Nucleus accumbens (tissue), 56 donors: ENCODE measurements at places on chromosomes 7 and 10.

DNA sequence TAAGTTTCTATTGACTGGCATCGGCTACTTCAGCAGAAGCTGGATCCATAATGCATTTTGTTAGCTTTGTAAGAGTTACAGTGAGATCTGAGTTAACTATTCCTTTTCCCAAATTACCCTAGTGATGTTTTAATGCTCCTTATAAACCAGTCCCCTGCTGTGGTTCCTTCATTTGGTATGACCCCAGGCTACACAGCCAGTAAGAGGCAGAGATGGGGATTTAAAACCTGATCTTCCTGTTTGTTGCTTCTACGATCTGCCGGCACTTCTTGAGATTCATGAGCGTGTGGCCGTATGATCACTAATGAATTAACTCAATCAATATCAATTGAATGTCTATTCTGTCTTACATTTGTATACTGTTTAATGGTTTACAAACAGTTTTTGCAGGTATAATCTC lies 86.1 kb downstream of the CACNB2 start:
- DNase-seq: no peak

- DNase-seq: no peak
Measured at GRCh38 chr10:120511165-120511564, 54.1 kb downstream of the PLPP4 start.

GRCh38 chr7:144818511-144818910 lies 17.3 kb downstream of the TPK1 start:
- no peak for DNase-seq

- no peak for DNase-seq
Measured at GRCh38 chr7:141619745-141620144, 68.5 kb downstream of the AGK start.

- no peak for DNase-seq
Measured at GRCh38 chr10:79149662-79150443, 81.1 kb downstream of the ZMIZ1 start.

DNA sequence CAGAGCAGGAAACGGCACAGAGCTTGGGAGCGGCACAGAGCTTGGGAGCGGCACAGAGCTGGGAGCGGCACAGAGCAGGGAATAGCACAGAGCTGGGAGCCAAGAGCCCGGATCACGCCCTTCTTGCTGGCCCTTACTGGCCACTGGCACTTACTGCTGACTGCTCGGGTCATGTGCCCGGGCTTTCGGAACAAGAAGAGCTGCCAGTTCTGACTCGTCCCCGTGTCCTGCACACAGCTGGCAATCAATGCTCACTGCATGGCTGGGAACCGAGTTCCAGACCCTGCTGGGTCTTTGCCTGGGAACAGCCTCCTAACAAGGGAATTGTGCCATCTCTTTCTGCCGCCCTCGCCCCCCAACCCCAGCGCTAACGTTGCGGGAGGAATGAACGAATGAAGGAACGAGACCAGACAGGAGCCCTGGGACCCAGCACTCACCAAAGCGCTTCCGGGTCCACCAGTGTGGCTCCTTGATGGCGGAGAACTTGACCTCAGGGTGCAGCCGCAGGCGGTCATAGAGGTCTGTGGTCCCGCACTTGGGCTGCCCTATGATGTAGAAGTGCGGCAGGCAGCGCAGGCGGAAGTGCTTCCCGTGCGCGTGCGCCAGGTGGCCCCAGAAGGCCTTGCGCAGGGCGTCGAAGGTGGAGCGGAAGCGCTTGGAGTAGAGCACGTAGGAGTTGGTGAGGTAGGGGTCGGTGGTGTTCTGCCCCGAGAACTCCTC lies 49.1 kb downstream of the CHST15 start:
- DNase-seq: no peak

DNA sequence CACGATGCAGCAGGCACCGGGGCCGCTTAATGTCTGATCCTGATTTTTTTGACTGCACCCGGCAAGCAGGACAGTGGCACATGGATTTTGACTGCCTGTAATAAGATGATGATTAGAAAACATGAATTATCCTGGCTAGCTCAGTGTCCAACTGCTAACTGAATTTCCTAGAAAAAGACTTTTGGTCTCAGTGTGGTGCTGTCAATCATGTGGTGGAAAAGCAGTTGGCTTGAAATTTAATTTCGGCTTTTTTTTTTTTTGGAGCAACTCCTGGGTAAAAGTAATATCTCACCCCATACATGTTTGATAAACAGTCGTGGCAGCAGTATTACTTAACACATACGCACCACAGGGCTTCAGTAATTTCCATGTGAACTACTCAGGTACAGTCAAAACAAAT lies 227.7 kb downstream of the FANK1 start:
- DNase-seq: no peak

- no peak for DNase-seq
Measured at GRCh38 chr7:129778770-129779601, 167.5 kb downstream of the NRF1 start.

DNA sequence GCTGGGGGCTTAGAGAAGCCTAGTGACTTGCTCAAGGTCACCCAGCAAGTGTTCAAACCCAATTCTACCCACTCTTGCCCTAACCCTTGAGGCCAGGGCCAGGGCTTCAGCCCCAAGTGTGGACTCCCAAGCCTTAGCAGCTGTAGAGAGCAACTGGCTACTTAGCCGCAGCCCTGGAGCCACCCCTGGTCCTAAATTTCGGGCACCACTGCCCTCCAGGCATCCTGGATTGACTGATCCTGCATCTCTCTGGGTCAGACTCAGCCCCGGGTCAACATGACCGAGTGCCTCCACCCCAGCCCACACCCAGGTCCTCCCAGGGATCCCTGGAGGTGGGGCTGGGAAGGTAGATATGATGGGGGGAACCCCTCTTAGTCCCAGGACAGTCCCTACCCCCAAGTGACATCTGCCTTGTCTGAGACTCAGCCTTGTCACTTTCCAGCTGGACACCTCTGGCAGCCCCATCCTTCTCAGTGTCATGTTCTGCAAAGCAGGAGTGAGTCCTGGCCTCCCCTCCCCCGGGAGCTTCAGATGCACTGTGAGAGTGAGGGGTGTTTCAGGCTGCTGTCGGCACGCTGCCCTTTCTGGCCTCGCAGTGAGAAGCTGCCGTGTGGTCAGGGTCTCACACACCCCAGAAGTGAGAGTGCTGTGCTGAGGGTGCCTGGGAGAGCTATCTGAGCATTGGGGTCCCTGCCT lies 89.8 kb downstream of the ZMIZ1 start:
- DNase-seq: no peak

DNA sequence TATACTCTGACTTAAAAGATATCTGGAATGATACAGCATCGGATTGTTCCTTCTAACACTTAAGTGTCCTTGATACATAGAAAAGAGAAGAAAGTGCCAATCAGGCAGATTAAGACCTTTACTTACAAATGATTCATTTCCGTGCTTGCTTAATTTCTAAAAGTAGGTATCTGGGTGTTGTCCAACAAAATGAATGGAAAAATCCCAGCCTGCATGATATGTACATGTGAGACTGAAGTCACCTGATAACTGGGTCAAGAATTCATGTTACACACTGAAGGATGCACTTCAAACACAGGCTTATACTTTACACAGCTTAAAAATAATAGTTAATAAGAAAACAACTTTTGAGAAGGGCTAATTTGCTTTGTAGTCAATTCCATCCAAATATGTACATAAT lies 25.2 kb upstream of the PLXDC2 start:
- DNase-seq: no peak

- no peak for DNase-seq
Measured at GRCh38 chr7:20217193-20217948, at the start of gene MACC1. Gene MACC1 (minus strand): TSS chr7:20217384. CDS start chr7:20161862, 55,522 bp downstream.

DNA sequence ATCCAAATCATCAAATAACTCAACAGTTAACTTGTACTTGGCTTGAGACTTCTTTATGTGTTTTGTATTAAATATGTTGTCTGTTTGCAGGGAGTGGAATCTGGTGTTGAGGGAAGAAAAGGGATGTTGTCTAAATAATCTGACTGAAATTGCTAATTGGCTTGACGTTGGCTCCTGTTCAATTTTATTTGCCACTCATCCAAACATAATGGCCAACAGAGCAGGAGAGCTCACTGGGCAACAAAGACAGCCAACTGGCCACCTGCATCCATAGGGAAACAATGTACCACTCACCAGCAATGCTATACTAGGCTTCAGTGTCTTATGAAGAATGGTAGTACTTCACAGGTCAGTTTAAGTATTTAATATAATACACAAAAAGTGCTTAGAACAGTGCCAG lies 80.5 kb downstream of the FAM13C start:
- no peak for DNase-seq

- no peak for DNase-seq
Measured at GRCh38 chr7:141071855-141072547, 1.9 kb upstream of the TMEM178B start.

DNA sequence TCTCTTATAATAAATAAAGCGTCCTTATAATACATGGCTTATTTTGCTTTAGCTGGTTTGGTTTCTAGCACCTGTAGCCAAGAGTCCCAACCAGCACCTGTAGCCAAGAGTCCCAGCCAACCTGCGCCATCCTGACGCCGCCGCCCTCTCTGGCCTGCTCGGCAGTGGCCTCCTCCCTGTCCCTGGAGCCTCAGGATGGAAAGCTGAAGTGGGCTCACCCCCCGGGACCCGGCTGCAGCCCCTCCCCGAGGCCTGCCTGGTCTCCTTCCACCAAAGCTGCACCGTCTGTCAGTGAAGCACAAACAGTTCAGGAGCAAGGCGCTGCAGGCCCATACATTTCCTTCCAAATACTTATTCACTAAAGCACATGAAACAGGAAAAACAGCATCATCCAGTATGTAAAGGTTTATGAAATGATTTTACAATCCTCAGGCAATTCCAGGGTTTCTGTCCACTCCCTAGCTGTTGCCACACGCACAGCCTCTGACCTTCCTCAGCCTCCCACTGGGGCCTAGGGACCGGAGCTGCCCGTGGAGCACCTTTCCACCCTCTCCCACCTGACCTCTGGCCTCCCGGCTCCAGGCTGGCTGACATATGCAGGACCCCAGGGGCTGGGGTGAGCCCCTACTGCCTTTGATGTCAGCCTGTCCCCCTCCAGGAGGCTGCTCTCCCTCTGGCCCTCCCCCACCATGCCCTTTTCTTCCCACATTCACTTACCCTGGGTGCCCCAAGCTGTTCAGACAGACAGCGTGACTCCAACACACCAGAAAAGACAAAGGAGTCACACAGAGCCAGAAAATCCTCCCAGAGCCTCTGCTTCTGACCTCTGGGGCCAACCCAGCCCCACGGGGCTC lies 149.6 kb upstream of the PPP2R2D start:
- no peak for DNase-seq

DNA sequence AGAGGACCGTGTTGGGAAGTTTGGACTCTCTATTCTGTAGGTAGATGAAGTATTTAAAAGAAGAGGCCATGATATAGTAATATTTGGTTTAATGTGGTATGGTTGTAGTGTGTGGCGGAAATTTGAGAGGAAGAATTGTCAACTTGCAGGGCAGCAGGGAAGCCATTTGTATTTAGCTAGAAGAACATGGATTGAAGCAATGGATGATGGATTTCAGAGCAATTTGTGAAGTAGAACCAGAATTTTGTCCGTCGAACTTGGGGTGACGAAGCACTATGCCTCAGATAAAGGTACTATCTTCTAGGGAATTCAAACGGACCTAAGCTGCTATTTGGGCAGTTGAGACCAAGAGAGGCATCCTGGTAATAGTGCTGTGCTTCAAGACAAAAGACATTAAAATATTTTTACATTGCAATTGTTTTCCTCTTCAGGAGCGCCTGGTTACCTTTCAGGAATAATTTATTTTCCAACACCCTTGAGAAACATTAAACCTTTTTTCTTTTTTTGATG lies 615 bp upstream of the WBP1L start:
- DNase-seq: no peak

DNA sequence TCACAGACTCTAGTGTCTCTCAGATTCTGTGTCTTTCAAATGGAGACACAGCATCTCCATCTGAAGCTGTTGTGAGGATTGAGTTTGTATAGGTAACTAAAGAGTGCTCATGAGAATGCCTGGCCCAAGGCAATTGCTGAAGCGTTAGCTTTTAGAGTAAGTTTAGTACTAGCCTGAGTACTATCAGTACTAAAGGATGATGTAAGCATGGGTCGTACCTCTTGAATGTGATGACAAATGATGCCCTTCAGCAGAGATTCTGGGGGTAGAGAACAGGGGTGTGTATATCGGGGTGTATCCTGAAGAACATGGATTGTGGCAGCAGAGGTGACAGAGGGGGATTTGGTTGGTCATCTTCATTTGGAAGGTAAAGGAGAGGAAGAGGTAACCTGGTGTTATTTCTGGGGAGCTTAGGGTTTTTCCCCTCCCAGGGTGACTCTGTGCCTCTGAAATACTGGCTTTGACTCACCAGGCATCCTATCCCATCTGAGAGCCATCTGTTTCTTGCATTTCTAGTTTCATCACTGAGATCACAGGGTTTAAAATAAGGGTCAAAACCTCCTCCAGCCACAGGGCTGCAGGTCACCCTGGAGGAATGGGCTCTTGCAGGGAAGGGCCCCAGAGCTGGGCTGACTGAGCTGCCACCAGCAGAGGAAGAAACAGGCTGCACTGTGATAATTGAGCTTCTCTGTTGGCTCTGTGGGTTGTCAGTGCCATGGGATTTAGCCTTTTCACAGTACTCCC lies 756.0 kb downstream of the KCNMA1 start:
- DNase-seq: no peak
